HL-60 (cell line): ENCODE measurements at places on chromosomes 7 and 10.

GRCh38 chr7:72213081-72213480 is 199.1 kb downstream of the CALN1 start:
- no peak for DNase-seq

DNA sequence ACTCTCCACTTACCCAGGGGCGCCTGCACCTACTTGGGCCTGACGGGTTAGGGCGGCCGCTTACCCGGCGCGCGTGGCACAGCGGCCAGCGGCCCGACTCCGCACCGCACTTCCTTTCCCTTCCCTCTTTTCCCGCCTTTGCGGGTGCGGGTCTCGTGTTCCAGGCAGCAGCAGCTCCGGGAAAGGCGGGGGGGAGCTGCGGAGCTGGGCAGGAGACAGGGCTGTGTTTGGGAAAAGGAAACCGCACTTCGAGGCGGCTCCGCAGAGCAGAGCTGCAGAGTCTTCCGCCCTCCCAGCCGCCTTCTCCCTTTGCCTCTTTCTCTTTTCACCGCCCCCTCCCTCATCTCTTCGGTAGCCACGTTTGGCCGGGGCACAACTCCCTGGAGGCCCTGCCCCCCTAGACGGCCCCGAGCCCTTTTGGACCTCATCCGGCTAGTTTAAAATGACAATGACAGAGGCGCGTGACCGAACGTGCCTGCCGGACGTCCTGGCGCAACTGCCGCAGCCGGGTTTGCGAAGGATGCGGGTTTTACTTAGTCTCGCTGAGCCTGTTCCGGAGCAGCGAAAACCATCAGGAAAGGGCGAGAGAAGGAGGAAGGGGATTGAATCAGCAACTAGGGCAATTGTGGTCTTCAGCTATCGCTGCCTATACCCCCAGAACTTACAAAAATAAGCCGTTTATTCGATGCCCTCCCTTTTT is 7.9 kb upstream of the PAX2 start:
- no peak for DNase-seq

DNA sequence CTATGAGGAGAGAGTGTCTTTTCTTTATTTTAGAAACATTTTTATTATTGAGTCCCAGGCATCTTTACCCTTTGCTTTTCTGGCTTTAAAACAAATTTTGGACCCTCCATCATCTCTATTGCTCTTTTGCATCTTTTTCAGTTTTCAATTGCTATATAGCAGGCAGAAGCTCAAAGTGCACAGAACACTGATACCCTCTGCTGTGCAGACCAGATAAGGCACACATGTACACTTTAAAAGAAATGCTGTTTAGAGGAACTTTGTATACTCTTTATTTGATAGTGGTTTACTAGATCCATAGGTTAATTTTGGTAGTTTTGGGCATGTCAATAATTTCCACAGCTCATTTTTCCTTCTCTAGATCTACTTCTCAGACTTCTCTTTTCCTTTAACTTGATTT is 324.2 kb downstream of the SH2D4B start:
- no peak for DNase-seq

- no peak for DNase-seq
These were observed 30.0 kb downstream of the GTF2IRD1 start for GRCh38 chr7:74483402-74484336.

DNA sequence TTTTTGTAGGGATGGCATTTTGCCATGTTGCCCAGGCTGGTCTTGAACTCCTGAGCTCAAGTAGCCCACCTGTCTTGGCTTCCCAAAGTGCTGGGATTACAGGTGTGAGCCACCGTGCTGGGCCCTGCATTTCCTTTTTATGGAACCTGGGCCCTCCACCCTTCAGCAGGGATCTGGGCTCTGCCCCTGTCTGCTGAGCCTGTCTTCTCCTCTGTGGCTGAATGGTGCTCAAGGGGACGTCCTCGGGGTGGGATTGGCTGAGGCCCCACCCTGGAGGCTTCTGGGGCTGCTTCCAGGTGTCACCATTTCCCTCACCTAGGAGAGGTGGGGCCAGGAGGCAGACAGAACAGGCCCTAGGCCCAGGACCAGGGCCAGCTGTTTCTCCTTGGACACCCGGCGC is 18.4 kb downstream of the FAM241B start:
- no peak for DNase-seq

- no peak for DNase-seq
These were observed 10.7 kb upstream of the DPYSL4 start for GRCh38 chr10:132175907-132176581.

GRCh38 chr7:36227223-36227622 is 74.2 kb downstream of the EEPD1 start:
- no peak for DNase-seq

- DNase-seq = no peak
These were observed 20.8 kb upstream of the OPTN start for GRCh38 chr10:13078912-13079775.

DNA sequence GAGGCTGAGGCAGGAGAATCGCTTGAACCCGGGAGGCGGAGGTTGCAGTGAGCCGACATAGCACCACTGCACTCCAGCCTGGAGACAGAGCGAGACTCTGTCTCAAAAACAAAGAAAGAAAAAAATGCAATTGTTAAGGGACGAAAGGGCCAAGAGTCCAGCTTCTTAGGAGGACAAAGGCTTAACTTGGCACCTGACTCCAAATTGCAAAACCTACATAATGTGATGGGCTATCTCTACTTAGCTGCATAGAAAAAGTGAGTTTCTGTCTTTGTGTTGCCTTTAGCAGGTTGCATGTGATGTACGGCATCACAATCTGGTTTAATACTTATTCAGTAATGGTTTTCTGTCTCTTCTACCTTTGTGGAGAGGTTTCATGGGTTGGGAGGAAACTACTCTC is 8.6 kb upstream of the MYO1G start:
- DNase-seq = no peak

- DNase-seq = no peak
These were observed 322.0 kb upstream of the SEMA3D start for GRCh38 chr7:85508642-85509410.

GRCh38 chr10:51318399-51319172 is 244.3 kb downstream of the PRKG1 start:
- no peak for DNase-seq

DNA sequence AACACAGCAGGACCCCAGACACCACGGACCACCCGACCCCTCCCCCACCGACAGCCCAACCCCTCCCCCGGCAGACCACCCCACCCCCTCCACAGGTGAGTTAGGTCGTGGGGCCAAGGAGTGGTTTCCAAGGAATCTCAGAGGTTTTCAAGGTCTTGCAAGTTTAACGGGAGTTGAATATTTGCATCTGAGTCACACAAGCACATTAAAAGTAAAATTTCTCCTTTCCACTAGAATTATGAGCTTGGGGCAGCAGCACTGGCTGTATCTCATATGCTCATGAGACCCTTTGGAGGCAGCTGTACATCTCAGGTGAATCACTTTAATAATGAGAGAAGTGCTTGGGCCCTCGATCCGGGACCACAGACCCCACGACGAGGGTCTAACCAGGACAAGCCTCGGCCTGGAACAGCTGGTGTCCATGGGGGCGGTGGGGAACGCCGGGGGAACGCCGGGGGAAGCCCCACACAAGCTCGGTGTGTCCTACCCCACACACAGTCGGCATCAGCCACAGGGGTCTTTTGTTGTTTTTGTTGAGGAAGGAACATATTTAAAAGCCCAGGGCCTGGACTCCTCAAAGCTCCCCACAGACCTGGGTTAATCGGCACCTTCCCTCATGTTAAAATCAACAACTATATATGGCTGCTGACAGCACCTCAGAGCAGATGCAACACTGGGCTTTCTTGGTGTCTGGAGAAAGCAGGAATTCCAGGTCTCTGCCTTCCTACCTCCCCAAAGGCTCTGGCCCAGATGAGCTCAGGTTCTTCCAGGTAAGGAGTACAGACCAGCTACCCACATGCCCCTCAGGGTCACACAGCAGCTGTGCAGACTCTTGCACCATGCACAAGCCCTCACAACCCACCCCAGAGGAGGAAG is 130.3 kb downstream of the DIP2C start:
- no peak for DNase-seq

DNA sequence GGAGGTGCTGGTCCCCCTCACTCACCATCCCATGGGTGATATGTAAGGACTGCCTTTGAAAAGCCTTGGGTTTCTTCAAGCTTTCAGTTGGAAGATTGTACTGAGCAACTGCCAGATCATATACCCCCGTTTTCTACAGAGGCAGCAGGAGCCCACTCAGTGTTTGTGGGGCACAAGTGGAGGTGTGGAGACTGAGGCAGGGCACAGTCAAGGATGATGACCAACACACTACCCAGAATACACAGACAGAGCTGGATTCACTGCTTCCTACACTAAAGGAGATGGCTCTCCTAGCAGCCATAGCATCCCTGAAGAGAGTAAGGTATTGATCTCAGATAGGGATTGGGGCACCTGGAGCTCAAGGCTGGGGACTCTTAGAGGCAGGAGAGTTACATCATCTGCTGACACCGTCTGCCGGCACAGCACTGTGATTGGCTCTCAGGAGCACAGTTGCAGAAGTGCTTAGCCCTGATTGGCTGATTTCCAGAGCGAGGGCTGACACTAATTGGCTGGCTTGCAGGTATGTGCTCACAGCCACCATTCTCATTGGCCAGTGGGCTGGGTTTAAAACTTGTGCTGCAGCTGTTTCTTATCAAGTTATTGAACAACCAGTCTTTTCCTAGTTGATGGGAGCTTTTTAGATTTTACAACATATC is 77.9 kb upstream of the PFKP start:
- no peak for DNase-seq

DNA sequence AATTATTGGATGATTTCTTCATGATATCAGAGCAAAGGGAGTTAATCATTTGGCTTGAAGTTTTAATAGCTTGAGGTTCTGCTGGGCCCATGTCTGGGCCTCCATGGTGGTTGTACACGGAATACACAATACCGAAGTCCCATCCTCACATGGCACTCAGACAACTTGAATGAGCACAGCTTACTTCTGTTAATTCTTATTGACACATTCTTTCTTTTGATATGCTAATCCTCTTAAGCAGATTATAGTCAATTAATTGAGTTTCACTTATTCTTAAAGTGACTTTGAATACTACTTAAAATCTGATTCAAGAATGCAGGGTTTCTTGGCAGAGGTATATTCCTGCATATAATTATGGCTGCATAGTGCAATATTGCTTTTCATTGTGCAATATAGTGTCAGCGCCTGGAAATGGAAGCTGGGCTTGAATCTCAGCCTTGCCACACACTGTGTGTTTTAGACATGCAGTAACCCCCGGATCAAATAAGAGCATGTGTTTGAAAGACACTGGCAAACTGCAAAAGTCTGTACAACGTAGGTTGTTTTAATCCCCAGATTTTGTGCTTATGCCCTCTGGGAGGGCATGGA is 543.5 kb upstream of the ADARB2 start:
- no peak for DNase-seq
